ENCODE measurements at places on chromosomes 3 and 15.

- DNase-seq: peak; percentile 58
These were observed 4.8 kb downstream of the HES1 start for GRCh38 chr3:194140520-194141414.

GRCh38 chr15:100703671-100704070, 101.3 kb downstream of the ASB7 start:
- DNase-seq: no peak

GRCh38 chr15:70516408-70517193, 246.8 kb downstream of the UACA start:
- no peak for DNase-seq

DNA sequence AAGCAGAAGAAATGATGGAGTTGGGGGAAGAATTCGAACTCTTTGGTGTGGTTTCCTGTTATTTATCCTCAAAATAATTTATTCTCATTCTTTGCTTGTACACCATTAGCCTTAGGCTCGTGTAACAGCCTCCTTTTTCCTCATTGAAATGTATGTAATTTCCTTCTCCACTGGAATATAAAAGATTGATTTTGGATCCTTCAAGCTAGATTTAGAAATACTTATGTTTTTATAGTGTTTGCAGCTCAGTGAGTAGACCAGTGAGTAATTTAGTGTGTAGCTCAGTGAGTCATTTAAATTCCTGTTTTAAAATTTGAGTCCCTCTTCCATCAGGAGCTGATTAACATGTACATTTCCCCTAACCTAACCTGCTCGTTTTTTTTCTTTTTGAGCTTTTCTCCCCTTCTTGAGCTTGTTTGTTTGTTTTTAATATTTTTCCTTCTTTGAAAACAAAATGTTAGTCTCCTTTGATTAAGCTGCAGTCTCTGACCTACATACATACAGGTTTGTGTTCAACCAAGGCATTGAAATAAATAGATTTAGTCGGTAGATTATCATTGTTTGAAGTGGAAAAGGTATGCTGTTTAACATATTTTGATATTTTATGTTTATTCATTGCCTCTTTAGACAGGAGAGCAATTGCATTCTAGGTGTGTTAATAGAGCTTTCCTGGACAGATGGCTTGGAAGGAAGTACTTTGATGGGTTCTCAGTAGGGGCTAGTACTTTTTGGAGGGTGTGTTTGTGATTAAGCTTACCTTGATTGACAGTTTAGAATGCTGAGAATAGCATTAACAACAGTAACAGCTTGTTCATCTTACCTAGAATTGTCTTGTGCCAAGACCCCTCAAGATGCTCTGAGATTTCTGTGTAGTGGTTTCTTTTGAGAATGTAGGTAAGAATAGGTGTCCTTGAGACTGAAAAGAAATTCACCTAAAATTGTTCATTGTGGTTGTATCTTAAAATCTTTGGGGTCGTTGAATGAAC, 5.9 kb downstream of the USP3 start:
- no peak for DNase-seq

- no peak for DNase-seq
These were observed 77.4 kb downstream of the LSM3 start for GRCh38 chr3:14256046-14256445.

- DNase-seq: no peak
These were observed 429.9 kb downstream of the TBL1XR1 start for GRCh38 chr3:176767385-176767784.

DNA sequence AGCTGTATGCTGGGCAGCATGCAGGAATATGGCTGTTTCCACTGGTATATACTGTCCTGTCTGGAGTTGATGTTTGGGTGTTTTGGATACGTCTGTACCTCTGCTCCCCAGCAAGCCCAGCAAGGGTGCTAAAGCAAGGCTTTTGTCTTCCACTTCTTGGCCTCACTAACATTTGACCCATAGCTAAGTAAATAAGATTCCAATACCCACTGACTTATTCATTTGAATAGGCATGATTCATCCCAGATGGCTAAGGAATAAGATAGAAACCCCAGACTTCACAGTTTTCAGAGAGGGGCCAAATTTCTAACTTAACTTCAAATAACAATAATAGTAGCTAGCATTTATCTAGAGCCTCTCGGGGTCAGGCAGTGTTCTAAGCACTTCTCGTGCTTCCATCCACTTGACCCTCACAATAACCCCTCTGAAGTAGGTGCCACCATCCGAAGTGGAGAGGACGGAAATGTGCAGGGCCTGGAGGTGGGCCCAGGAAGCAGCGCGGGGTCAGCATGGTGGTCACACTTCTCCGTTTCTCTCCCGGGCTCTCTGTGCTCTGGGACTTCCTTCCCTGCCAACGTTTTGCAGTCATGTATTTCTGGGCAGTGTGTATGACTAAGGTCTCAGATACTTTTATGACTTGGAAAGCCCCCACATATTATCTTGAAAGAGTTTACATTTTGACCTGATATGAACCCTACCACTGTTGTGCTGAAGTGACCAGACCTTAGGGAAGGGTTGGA, 39.3 kb downstream of the LRRK1 start:
- DNase-seq: no peak

DNA sequence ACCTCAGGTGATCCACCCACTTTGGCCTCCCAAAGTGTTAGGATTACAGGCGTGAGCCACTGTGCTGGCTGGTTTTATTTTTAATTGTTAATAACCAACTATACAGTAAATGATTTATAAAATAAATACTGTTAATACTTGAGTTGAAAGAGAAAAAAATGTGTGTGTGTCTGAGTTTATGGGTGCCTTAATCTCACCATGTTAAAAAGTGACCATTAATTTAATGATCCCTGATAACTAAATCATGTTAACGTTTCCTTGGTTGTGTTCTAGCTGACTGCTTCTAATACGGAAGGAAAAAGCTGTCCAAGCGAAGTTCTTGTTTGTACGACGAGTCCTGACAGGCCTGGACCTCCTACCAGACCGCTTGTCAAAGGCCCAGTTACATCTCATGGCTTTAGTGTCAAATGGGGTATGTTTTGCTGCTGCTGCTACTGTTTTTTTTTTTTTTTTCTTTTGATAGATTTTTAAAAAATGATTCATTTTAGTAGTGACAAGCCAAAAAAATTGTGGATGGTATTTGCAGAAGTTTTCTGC, 113.5 kb downstream of the GHSR start:
- DNase-seq: no peak

DNA sequence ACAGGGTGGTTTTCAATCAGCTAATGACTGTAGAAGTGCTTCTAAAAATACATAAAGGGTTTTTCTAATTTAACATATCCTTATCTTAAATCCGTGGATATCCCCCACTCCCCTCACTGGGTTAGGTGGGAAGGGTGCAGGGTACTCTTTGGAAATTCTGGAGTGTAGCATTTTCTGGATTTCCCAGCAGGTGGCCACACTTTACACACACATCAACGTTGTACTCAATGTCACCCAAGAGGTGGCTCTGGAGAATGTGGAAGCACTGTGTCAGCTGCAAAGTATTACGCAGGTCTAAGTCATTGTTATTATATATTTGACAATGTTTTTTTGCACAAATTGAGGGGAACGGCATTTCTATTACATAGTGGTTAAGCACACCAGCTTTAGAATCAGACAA, 168.8 kb downstream of the CHDH start:
- no peak for DNase-seq

DNA sequence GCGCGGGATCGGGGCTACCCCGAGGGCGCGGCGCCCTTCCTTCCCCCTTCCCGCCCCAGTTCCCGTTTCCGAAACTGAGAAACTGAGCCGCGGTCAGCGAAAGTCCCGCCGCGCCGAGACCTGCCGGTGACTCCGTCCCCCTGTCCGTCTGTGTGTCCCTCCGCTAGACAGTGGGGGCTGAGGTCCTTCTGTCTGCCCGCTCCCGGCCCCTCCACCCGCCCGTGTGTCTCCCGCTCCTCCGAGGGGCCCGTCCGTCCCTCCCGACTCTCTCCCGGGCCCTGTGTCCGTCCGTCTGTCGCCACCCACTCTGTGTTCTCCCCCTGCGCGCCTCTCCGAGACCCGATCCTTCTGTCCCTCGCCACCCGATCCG, 426 bp downstream of the PRKCD start:
- peak; percentile 31 for DNase-seq

DNA sequence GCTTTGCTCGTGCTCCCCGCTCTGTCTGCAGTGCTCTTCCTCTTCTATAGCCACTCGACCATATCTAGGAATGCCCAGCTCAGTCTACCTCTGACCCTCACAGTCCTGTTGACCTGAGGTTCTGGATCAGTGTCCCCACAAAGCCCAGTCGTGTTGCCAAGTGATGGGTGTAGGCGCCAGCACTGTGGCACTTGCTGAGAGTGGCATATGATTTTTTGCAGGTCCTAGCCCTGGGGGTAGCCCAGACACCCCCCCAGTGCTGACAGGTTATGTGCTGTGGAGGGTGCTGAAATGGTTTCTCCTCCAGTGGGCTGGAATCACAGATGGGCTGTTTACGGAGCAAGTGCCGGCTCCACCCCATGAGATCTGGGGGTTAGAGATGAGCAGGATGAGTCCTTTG, 32.5 kb downstream of the ACAD9 start:
- no peak for DNase-seq

GRCh38 chr3:120438665-120439370, 12.0 kb downstream of the FSTL1 start:
- no peak for DNase-seq

DNA sequence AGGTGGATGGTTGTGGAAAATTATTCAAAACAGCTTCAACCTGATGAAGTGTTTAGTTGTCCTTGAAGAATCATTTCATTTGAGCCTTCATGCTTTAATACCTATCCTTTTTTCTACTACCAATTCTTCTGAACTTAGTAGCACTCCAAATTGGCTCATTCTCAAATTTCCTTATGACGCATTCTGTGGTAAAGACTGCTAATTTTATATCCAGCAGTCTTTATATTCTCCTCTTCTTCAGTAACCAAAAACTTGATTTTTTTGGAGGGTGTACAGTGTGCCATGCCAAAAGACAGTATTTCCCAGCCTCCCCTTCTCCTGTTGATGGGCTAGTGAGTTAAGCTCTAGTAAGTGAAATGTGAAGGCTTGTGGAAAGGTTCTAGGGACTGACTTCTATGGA, 25.2 kb downstream of the CGNL1 start:
- DNase-seq: no peak

GRCh38 chr3:87793337-87793877, 265.4 kb downstream of the CGGBP1 start:
- DNase-seq: peak; percentile 9

DNA sequence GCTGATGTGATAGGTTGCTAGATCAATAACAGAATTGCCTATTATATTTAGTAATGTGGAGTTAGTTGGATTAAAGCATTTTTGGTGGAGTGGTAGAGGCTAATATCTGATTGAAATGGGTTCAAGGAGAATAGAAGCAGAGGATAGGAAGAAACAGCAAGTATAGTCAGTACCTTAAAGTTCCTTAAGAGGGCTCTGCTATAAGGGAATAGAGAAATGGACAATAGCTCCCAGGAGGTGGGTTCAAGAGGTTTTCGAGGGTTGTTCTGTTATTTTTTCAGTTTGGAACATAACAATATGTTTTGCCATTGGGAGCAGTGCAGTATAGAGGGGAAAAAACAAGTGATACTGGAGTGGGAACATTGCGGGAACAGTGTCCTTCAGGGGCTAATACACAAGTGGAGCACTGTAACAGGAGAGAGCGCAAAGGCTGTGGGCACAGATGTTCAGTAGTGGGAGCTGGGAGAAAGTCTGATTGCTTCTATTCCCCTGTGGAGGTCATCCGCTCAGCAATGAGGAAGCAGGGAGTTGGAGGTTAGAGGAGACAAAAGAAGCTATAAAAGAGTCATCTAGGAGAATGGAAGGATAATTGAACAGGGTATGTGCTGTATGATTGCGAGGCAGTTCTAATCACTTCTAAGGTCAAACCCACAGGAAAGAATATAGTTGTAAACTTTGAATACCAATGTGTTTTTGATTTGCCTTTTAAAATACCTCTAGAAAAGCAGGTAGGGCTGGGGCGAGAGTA, 3.3 kb downstream of the MRPS11 start:
- no peak for DNase-seq

- no peak for DNase-seq
These were observed 451.1 kb upstream of the TPRG1 start for GRCh38 chr3:188720636-188721035.

DNA sequence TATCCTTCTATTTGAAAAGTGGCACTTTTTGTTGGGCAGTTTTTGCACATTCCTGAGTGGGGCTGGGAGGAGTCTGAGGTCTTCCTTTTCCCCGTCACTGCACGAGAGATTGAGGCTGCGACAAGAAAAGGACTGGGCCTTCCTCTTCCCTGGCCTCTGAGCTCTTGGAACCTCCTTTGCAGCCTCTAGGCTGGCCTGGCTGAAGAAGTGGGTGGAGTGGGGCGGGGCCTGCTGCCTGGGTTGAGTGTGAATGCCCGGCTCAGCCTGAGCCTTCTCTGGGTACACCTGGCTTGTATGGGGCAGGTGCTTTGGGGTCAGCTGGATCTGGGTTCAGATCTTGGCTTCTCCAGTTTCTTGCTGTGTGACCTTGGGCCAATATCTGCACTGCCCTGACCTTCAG, 43.1 kb downstream of the PLXNA1 start:
- DNase-seq: no peak

- DNase-seq: no peak
These were observed 4.5 kb downstream of the EOGT start for GRCh38 chr3:69008980-69009379.

DNA sequence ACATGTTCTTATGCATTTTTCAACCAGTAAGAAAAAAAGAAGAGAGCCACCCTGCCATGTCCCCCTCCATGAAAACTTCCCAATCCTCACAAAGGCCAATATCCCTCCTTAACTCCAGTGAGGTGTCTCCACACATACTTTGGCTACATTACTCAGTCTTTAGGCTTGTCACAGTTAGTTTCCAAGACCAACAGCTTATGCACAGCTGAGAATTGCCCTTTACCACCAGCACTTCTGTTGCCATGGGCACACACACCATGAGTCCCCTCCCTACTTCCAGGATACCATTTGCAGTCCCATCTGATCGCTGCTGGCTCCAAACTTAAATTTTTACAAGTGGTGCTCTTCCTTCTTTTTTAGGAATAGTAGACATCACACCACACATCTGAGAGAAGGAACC, 150.3 kb upstream of the STRIT1 start:
- no peak for DNase-seq

GRCh38 chr3:186976837-186977750, 46.8 kb downstream of the ST6GAL1 start:
- DNase-seq: no peak

- DNase-seq: no peak
These were observed 44.0 kb upstream of the GLCE start for GRCh38 chr15:69116391-69116790.

- DNase-seq: no peak
These were observed 5.5 kb upstream of the VGLL3 start for GRCh38 chr3:86996261-86996955.

- no peak for DNase-seq
These were observed 39.0 kb downstream of the KIF7 start for GRCh38 chr15:89616228-89616627.

- DNase-seq: no peak
These were observed 41.0 kb downstream of the RNF111 start for GRCh38 chr15:59028387-59028955.

DNA sequence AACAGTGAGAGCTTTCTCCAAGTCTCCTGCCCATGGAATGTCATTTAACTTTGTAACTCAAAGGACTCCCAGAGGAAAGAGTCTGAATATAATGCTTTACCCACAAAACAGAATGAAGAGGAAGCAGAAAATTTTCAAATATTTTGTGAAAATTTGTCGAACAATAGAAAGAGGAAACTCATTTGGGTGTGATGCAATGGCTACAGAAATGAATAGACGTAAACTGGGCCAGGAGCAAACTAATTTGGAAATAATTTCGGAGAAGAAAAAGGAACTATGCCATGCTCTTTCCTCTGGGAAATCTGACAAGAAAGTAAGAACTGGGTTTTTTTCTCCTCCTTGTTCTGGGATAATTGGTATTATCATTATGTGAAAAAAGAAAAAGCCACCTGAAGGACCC, 11.2 kb upstream of the SUMF1 start:
- DNase-seq: no peak
